ENCODE measurements at places on chromosomes 7 and 10.

GRCh38 chr10:20443094-20443493 lies 454.0 kb downstream of the NEBL start:
- no peak for DNase-seq

DNA sequence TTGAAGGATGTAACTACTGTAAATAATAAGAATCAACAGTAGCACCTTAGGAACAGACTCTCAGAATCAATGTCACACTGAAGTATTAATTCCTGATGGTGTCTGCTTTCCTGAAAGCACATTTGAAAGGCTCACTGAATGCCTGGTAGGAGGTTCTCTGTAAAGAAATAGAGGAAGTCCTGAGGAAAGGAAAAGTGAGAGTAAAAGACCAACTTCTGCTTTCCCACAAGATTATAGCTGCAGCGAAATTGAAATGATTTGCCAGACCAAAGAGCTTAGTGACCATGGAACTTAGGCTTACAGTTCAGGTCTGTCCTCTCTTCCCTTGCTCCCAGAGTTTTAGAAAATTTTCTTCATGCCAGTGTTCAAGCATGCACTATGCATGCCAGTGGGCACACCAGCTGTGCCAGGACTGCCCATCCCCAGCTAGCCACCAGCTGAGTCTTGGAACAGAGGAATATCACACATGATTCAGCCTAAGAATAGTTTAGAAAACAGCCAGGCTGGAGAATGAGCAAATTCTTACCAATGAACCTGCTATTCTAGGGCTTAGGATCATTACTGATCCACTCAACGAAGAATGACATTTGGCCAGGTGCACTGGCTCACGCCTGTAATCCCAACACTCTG lies 123.2 kb downstream of the HERPUD2 start:
- no peak for DNase-seq

GRCh38 chr7:22008087-22008486 lies 62.4 kb upstream of the CDCA7L start:
- DNase-seq: no peak

DNA sequence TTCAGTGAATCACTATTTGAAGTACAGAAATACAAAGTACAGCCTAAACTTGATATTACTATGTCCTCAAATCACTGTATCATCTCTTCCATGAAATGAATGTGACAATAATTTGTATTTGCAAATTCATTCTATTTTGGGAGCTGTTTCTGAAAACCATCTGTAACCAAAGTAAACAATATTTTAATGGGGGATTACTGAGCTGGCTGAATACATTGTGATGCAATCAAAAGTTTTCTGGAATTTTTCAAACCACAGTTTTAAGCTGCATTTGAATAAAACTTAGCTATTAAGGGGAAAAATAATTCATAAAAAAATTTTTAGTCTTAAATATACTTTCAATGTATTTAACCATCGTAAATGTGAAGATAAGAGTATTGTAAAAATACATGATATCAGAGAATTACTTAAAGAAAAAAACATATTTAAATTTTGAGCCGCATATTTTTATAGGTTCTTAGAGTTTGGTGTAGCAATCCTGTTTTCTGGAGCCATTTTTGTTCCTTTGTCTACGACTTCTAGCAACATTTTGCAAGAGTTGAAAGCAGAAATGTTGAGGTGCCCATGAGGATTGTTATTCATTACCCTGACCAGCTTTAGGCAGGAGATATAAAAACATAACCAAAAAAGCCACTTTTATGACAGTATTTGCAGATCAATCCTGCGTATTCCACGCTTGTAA lies 45.9 kb upstream of the AGMO start:
- DNase-seq: no peak

DNA sequence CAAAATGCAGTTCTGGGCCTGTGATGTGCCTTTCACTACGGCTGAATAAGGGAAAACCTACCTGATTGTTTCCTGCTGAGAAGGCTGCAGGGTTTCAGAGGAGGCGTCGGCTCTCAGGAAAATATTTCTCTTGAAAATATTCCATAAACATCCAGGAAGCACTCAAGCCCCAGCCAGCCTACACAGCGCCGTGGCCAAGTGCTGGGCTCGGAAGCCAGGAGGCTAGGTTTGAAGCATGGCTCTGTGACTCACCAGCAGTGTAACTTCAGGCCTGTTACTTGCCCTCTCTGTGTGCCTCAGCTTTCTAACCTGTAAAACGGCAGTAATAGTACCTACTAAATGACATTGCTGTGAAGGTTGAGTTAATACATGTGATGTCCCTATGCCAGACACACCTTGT lies 399.1 kb downstream of the GATA3 start:
- DNase-seq: no peak

DNA sequence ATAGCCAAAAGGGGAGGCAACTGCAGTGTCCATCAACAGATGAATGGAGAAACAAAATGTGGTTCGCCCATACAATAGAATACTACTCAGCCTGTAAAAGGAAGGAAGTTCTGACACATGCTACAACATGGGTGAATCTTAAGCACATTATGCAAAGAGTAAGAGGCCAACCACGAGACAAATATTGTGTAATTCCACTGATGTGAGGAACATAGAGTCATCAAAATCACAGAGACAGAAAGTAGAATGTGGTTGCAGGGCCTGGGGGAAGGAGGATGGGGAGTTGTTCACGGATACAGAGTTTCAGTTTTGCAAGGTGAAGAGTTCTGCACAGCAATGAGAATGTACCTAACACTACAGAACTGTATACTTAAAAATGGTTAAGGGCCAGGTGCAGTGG lies 13.7 kb upstream of the C10orf71 start:
- no peak for DNase-seq
